ENCODE measurements at places on chromosomes 7 and 10.
A peak's percentile ranks its signal among the peaks of the same experiment; 100 is the strongest.

GRCh38 chr7:66205741-66206090, 582 bp downstream of the TPST1 start:
- DNase-seq: no peak

DNA sequence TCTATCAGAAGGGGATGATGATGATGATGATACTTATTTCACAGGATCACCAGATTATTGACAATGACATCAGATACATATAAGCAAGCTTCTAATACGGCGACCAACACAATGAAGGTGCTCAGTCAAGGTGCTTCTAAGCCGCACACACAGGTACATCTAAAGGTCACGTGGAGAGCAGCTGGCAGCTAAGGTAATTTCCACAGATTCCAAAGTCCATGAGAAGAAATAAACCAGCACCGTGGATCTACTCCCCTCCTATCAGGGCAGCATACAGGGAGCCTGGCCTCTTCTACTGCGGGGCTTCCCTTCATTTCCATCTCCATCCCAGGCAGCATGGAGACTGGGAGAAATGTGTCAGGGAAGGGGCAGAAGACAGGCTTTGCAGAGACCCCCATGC, 37.5 kb downstream of the DENND11 start:
- no peak for DNase-seq

GRCh38 chr7:95950698-95951097, 178.3 kb downstream of the DYNC1I1 start:
- DNase-seq: no peak

- peak; percentile 14 for DNase-seq
Measured at GRCh38 chr7:38463277-38464225, 167.6 kb downstream of the AMPH start.

DNA sequence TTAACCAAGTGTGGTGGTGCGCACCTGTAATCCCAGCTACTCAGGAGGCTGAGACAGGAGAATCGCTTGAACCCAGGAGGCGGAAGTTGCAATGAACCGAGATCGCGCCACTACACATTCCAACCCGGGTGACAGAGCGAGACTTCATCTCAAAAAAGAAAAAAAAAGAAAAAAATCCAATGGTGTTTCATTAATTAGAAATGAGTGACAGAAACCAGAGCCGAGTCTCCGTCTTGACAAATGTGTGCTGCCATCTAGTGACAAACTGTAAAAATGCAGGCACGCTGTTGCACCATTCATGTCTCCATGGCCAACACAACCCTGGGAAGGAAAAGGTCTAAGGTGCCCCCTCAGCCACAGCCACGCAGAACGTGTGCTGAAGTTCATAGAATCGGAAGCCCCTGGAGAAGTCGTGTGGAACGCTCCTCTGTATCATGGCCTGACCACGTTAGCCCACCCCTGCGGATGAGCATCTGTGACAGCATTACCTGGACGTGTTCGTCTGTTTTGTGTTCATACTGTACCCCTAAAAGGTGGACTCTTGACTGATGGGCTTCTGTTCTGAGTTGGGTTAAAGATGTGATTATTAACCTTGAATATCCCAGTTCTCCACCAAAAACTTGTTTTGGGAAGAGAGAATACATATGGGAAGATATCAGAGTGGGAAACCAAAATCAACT, 94.9 kb downstream of the LYZL2 start:
- DNase-seq: peak; percentile 70

DNA sequence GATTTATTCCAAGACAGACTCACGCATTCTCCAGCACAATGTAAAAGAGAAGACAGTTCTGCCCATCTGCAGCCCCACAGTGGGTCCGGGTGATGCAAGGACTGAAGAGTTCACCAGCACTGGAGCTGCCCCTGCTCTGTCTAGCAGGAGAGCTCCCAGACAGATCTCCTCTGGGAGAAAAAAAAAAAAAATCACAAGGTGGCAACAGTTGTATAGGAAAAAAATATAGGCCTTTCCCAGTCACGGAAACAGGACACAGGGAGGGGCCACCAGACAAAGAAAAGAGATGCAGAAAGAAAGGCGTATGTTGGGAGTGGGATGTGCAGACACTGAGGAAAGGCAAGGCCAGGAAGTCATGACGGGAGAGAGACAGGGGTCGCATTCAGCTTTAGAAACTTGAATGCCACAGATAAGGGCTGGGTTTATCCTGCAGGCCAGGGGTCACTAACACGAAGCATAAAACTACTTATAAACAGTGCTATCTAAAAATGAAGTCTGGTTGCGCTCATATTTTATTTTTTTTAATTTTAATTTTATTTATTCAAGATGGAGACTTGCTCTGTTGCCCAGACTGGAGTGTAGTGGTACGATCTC, 54.1 kb downstream of the FAM171A1 start:
- no peak for DNase-seq

DNA sequence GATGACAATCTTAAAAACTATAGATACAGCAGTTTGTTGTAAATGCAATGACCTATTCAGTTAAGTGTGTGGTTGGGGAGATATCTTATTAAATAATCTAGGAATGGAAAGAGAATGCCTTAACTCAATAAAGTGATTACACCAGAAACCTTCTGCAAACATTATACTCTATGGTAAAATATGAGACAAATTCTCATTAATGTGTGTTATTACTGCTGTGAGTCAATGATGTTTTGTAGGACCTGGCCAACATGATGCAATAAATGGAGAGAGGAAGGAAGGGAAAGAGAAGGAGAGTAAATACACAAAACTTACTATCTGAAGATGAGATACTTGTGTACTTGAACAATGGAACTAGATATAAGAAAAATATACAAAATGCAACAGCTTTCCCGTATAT, 25.1 kb downstream of the MKX start:
- no peak for DNase-seq

DNA sequence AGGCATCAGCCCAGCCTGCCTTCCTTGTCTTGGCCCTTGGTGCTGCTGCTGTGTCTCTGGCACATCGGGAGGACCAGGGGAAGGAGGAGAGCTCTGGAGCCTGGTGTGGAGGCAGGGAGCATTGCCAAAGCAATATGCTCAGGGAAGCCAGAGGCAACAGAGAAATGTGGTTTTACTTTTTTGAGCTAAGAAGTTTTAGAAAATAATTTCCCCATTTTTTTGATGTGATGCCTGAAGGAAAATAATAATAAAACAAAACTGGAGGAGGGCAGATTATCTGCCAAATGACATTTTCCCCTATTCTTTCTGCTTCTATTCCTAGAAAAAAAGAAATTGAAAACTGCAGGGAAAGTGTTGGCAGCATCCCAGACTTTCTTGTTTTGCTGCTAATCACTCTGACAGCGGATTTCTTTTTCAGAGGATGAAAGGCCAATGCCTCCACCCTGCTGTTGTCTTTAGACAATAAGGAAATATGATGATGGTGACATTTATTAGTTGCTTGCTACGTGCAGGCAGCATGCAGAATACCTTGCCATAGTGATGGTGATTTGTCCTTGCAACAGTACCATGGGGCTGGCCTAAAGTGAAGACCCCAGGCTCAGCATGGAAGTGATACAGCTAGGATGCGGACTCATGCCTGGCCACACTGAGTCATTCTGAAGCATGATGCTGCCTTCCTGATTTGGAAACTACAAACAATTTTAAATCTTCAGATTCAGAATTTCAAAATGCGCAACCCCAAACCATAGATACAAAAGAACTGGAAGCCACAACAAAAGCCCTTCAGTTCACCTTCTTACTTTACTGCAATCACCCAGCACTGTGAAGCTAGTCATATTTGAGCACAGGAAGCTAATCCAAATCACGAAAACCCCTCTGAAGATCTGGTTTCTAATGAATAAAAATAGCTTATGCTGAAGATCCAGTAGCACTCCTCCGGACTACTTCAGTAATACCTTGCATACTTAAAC, 260.2 kb upstream of the TMEM72 start:
- no peak for DNase-seq

DNA sequence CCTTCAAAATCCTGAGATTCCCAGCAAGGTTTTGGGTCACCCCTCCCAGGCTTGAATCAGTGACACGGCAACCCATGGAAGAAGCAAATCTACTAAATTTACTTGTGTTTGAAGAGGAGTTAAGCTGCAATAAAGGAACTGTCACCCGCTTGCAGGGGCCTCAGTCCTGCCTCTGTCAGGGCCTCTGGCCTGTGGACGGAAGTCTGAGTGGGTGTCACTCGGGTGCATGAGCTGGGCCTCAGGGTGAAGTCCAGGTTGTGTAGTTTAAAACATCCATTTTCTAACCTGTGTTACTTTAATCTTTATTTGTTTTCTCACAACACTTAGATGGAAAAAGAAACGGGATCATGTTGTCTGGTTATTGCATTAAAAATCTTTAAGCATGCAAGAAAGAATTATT, 234.9 kb downstream of the ADARB2 start:
- no peak for DNase-seq

- no peak for DNase-seq
Measured at GRCh38 chr7:98808751-98809460, 60.9 kb downstream of the TMEM130 start.

DNA sequence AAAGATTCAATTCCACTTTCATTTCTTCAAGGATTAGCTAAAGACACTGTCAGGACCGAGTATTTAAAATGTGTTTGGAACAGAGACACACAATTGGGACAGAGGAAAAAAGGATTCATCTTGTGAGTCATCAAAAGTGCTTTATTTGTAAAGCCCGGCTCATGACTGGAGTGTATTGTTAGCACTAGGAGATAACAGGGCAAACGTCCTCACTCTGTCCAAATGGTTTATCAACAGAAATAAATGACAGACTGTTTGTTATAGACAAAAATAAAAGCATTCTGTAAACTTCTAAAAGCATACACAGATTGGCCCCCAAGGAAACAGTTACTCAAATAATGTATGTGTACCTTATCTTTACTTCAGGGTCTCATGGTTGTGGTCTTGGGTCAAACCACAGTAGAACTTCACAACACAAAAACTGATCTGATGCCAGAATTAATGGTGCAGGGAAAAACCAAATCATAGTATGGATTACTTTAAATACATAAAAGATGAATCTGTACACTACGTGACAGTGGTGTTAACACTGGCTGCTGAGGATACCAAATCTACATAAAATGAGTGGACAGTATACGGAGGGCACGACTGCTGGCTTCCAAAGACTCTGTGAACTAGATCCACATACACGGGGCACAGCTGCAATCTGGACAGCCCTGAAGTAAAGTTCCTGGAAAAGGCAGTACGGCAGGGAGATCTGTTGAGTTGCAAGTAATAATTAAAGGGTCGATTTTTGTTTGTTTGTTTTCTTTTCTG, 179.4 kb downstream of the PIP4K2A start:
- no peak for DNase-seq

DNA sequence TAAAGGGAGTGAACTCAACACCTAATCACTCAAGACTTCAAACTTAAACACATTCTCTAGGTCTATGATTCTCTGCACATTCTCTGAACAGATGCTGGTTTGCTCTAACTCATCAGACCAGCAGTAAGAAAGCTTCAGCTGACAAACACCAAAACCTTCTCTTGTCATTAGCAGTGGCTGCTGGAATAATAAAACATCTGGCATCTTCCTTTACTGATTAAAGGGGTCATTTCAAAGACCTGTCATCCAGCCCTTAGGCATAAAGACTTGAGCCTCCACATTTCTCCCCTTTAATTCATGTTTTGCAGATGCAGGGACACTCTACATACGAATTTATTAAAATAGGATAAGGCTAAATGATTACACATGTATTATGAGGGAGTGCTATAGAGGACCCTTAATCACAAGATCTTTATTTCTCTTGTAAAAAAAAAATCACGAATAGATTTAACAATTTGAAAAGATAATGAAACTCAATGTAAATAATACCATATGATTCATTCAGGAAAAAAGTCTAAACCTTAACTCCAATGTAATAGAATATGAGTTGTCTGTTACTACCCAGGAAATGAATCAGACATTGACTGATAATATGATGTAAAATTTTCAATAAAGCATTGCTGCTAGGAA, 152.4 kb upstream of the GNAI1 start:
- no peak for DNase-seq

DNA sequence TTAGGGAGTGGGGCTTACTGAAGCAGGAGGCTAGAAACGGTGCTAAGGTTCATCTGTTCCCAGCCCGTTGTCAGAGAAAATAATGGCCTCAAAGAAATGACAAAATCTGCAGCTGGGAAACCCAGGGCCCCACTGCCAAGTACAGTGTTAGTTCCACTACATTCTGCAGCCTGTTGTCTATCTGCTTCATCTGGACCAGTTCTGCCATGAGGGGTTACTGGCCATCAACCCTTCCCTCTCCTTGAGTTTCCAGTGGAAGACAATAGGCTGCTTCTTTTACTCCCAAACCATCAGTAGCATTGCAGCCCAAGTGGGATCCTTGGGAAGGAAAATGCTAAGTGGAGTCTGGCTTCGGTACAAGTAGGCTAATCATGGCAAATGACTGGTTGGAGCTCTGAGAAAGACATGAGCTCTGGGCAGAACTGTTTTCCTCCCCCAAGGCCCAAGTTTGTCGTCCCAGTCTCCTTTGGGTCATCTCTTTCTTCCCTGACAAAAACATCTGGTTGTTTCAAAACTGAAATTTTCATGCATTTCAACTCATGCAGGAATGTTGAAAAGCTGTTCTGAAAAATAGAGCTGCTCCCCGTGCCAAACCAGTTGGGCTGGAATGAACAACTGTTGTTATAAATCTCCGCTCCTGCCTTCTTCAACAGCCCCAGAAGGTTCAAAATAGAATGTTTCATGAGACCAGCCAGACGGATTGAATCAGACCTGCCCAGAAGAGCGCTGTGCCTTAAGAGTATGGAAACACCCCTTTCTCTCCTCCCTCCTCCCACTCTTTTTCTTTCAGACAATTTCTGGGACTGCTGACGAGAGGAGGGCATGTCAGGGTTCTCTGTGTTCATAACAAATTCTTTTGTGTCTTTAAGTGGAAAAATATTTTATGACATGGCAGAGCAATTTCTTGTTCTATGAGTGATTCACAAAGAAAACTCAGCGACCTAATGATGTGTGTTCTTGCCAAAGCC, 116.6 kb downstream of the RAB18 start:
- no peak for DNase-seq

GRCh38 chr10:51447119-51447518, 252.3 kb downstream of the CSTF2T start:
- DNase-seq: no peak

DNA sequence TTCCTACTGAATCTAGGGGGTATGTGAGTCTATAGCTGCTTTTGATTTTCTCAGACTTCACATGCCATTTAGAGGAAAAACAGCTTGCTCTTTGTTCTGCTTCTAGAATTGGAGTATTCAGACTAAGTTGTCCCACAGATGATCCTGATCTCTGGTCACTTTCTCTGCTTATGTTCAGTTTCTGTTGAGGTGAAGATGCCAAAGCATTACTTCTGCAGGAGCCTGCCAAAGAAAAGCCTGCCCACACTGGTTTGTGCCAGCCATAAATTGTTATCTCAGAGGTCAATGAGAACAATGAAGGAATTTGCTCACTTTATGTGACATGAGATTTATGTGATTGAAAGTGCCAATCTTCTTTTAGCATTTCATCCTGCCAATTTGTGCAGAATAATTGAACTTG, 163.6 kb downstream of the CDK14 start:
- no peak for DNase-seq

Data from prostate gland (tissue), 2 donors.